ENCODE measurements at places on chromosomes 4 and X. TPM values are rescaled to one million over a fixed set of nuclear protein-coding genes. Genes with fewer than 3 reads are reported as not detected.

DNA sequence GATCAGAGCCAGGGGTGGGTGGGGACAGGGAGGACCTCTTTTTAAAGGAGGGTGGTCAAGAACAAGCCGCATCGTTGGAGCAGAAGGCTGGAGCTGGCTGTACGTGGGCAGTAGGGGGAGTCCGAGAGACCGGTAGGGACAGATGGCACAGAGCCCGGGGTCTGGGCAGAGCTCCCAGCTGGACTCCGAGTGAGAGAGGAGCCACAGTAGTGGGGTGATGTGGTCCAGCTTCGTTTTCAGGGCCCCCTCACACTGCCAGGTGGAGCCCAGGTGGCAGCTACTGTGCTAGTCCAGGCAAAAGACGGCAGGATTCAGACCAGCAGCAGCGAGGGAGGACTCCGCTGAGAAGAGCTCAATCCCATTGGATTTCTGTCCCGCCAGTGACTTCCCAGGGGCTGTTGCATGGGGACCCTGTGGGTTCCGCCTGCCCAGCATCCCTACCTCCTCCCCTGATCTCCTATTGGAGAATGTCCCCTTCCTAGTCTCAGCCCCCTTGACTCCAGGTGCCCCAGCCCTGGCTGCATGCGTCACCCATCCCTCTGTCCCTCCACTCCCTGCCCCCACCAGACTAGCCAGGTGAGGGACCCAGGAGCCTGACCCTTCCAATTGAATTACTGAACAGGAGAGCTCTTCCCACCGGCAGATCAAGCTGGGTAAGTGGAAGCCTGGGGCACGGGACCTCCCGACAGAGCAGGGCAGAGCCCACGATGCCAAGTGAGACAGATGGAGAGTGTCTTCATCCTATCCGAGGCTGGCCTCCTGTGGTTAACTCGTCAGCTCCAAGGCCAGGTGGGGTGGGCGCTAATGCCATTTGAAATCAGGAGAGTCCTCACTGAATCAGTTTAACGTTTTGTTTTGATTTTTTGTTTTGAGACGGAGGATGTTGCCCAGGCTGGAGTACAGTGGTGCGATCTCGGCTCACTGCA, 2.9 kb downstream of the ARHGAP4 start:
- DNase-seq = peak; percentile 75

DNA sequence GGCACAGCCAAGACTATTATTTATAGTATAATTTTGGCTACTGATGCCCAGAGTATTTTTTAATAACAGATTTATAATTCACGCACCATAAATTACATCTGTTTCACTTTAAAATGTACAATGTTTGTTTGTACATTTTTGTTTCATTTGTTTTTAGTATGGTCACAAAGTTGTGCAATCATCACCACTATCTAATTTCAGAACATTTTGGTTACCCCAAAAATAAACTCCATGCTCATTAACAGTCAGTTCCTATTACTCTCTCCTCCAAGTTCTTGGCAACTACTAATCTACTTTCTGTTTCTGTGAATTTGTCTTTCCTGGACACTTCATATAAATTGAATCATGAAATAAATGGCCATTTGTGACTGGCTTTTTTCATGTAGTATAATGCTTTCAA, 176.7 kb downstream of the SH3BGRL start:
- DNase-seq = no peak

DNA sequence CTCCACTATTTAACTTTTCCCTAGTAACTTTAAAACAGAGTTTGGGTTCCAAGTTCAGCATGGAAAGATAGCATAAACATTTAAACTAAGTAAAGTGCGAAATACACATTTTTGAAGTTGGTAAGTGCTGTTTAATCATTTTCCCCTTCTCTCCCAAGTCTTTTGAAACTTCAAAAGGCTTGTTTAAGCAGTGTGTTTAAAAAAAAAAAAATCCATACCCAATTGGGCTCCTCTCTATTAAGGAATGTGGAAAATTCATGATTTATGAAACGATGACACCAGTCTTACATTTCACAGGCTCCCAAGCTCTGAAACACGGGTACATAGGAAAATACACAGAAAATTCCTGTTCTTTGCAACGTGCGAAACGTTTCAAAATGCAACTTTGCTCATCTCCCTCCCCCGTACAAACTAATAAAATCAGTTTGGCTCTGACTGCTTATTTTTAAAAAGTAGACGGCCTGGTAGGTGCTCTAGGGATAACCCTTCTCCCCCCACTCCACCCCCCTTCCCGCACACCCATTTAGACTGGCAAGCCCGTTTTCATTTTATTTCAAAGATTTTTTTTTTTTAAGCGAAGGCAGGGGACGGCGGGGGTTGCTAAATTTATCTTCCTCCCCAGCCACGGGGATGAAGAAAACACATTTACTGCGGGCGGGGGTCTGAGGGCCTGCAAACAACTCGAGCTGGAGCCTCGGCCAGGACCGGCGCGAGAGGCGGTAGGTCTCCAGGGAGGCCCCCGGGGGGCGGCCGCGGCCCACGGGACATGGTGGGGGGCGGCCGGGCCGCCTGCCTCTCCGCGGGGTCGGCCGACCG, 786 bp upstream of the ZFX start:
- DNase-seq = no peak

C4orf36 gene
- total RNA-seq = not detected

GRCh38 chrX:19017271-19017670, 33.4 kb upstream of the PHKA2 start:
- no peak for DNase-seq

GRCh38 chr4:155271557-155271956, 63.1 kb downstream of the NPY2R start:
- DNase-seq = no peak

DNA sequence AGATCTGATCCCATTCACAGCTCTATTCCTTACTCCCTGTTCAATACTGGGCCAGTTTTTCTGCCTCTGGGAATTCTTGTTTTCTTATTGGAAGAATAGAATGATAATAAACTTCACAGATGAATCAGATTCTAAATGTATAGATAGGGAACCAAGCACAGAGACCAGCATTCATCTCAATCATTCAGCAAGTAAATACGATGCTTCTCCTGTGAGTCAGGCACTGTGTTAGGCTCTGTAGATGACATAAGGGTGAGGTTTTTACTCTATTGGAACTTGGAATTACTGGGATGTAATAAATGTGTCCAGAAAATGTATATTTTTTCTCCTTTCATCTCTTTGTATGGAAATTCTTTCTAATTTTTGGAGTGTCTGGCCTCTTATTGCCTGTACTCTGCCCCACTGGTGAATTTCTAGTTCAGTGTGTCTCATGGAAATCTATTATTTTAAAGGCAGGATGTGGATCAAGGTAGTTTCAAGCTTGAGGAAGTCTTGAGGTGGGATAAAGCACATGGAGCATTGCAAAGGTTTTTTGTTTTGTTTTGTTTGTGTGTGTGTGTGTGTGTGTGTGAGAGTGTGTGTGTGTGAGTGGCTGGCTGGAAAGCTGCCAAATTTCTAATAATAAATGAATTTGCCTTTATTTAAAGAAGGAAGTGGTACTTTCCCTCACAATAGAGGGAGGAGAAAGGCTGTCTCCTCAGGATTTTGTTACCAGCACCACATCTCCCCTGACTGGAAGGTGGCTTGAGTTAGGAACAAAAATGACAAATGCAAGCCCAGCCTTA, 117.9 kb upstream of the HS3ST1 start:
- no peak for DNase-seq

SEC24D gene
- 33.4 TPM for total RNA-seq

FDCSP gene
- not detected for total RNA-seq

RBM46 gene
- total RNA-seq = not detected

- DNase-seq = no peak
Observed at GRCh38 chr4:110190249-110190648, 8.2 kb downstream of the ELOVL6 start.

- DNase-seq = no peak
Observed at GRCh38 chr4:7073526-7074390, 5.9 kb upstream of the GRPEL1 start.

GRCh38 chrX:44439242-44439794, 95.8 kb upstream of the EFHC2 start:
- no peak for DNase-seq

PDE5A gene
- total RNA-seq = 5.8 TPM

GRCh38 chr4:12703036-12703435, 781.1 kb downstream of the RAB28 start:
- DNase-seq = no peak

GRCh38 chr4:38780833-38781484, 1.8 kb downstream of the TLR10 start:
- no peak for DNase-seq

GRCh38 chr4:72377491-72378194, 191.4 kb downstream of the ADAMTS3 start:
- no peak for DNase-seq

LAMP2 gene
- 77.2 TPM for total RNA-seq

DNA sequence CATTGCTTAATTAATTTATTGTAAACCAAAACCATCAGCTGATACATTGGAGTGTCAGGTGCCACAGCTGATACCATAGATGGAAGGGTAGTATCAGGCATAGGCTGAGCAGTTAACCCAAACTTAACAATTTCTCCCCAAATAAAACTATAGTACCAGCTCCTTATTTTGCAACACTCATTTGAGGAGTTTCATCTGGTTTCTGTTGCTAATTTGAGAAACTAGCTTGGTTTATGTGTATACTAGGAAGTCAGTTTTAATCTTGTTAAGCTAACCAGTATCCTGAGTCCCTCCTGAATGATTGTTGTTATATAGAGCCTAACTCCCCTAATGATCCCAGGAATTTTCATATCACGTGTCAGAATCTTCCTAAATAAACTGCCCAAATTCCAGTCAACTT, 12.7 kb downstream of the DCAF16 start:
- no peak for DNase-seq

DNA sequence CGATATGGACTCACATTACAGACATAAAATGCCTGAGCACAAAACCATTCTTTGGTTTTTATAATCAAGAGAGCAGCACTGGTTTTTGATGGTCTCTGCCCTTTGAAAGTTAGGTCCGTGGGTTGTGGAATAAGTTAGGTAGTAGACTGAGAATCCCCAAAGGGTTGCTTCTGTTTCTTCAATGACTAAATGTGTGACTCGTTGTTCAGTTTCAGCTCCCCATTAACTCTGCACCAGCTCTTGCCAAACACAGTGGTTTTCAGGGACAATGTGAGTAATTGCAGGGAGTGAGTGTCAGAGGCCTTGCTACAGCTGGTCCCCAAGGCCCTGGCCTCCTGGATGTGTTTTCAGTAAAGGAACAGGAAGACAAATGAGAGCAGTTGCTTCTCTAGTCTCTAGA, 24.8 kb downstream of the SMIM20 start:
- peak; percentile 72 for DNase-seq

DNA sequence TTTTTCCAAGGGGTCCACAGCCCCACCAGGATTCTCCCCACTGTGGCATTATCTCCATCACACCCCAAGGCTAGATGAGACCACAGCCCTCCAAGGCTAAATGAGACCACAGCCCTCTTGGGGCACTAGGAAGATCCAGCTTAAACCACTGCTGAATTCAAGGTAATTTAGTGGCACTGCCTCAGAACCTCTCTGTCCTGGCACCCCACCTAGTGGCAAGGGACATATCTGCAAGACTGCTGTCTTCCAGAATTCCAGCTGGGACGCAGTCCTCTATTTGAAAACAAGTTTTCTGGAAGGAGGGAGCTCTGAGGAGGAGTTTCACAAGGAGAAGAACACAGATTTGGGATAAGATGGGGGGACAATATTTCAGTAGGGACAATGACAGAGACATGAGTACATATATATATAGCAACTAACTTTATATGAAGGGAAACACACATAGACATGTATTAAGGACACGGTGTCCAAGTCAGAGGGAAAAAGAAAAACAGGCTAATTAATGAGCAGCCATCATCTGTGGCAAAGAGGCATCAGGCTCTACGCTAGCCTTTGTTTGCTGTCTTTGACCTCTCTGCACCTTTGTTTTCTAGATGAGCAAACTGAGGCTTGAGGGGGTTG, 9.3 kb downstream of the CETN2 start:
- DNase-seq = no peak

GRCh38 chr4:8523766-8524165, 56.4 kb upstream of the GPR78 start:
- no peak for DNase-seq

DNA sequence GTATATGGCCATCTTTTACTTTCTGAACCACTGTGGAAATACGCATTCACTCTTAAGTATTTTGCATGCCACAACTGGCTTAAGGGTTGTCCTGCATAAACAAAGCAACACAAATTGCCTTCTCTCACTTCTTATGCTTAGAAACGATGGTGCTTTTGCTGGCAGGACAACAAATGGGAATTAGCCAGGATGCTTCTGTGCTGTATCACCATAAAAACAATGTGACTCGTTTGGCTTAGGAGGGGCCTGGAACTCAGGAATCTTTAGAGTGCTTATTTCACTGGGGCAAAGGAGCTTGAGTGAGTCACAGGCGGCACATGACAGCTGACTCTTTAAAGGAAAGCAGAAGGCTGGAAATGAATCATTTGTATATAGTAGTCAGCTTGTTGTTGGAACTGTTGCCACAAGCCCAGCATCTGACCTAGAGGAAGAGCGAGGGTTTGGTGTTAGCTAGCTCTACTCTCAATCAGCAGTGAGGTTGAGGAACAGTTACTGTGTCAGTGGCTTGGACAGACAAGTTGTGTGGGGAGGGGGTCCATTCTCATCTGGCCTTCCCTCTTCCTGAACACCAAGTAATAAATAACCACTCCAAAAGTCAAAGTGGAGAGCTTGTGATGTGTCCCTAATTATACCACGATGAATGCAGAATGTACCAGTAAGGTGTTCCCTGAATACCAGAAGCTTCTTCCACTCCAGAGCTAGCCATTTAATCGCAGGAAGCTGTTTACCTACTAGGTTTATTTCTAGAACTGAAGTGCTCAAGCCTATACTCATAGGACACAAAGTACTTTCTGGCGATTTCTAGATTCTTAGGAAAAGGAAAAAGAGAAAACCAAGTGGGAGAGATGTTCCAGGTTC, 293.1 kb downstream of the CAMK2D start:
- DNase-seq = peak; percentile 96

GRCh38 chr4:176875446-176875930, 82.8 kb upstream of the VEGFC start:
- DNase-seq = no peak

DUX4 gene
- total RNA-seq = not detected

- DNase-seq = no peak
Observed at GRCh38 chr4:156195914-156196313, 242.2 kb upstream of the CTSO start.

GRCh38 chr4:98430708-98431403, 169.7 kb downstream of the RAP1GDS1 start:
- DNase-seq = no peak

- DNase-seq = no peak
Observed at GRCh38 chr4:149793459-149793858, 22.2 kb downstream of the IQCM start.

GRCh38 chrX:2513121-2513664, 12.4 kb upstream of the DHRSX start:
- no peak for DNase-seq

- no peak for DNase-seq
Observed at GRCh38 chr4:75325318-75325979, 188.8 kb downstream of the RCHY1 start.

DNA sequence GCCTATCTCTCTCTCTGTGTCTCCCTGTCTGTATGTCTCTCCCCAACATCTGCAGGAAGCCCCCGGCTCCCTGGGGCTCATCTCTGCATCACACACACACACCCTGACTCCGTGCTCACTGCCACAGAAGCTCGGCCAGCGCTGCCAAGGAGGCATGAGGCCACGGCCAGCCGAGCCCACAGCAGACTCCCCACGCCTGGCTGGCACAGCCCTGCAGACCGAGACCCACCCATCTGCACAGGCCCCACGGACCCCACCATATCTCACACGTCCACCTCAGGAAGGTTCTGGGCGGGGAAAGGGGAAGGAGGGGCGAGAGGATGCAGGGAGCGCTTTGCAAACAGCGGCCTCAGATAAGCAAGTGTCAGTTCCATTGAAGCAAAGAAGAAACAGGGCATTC, 28.5 kb upstream of the SLC25A6 start:
- DNase-seq = no peak

SCD5 gene
- 9.7 TPM for total RNA-seq

PPP4R3C gene
- total RNA-seq = not detected

Data from right atrium auricular region (tissue), 2 donors.